ENCODE measurements at places on chromosomes 2 and 18.

DNA sequence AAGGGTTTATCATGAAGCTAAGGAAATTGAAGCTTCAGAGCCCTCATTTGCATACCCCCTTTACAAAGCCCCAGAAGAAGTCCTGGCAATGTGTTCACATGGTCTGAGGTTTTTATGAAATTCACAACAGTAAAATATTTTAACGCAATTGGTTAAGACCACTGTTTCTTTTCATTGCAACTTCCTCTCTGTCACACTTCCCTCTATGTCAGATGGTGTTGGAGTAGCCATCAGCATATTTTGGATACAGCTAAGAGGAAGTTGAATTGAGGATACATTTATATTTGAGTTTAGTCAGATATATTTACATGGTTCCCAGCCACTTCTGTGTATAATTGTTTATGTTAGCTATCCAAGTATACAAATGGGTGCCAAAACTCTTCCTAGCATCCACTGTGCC lies 170.0 kb downstream of the TXNL1 start:
- DNase-seq, result no peak

DNA sequence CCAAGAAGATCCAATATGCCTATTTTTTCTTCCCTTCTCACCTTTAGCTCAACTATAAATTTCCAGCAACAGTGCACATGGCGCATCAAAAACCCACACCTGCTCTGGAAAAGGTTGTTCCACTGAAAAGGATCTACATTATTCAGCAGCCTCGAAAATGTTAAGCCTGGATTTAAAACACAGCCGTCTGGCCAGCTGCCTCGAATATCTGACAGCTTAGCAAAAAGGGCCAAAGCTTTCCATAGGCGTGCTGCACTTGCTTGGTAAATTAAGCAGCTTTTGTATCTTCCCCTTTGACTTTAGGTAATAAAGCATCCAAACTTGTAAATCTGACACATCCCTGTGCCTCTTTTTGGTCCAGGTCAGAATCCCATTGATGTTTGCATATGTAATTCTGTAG lies 20.5 kb downstream of the DAPL1 start:
- no peak for DNase-seq

DNA sequence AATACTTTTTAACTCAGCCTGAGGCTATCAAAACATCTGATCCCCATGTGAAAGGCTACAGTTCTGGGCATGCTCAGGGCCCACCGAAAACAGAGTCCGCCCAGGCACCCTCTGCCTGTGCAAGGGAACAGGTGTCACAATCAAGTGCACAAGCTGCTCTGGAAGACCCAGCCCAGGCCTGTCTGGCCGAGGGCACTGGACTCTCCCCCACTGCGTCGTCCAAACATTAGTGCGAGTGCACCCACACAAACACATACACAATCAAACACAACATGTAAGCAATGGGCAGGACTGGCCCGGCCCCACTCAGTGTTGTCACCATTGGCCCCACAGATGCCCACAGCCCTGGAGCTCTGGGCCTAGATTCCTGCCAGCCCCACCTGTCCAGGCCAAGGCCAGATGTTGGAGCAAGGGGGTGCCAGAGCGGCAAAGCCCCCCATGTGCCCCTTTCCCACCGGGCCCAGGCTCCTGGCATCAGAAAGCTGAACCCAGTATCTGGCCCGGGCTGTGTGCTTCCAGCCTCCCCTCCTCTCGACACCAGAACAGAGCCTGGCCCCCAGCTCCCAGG lies 617 bp upstream of the ALPG start:
- no peak for DNase-seq

- DNase-seq, result no peak
Measured at GRCh38 chr2:180161415-180161814, 154.3 kb upstream of the CWC22 start.

DNA sequence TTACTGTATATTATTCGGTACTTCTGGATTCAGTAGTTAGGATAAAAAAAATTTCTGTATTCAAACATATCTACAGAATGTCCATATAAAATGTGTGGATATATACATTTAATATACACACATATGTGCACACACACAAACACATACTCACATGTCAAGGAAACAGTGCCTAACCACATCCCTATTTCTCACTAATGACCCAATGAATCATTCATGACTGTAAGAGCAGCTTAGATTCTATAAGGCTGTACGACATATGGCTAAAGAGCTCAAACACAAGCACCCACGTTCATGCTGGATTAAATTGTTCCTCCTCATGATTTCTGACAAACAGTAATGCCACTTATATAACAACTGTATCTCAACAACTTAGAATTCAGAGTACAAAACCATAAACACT lies 457.3 kb downstream of the ADCYAP1 start:
- DNase-seq, result no peak

GRCh38 chr2:239934571-239935171 lies 90.5 kb downstream of the NDUFA10 start:
- DNase-seq, result no peak

All from GM12878 (cell line).